Right lobe of liver (tissue), 6 donors: ENCODE measurements at places on chromosomes 6 and 20.

GRCh38 chr20:45100563-45101245 lies at the start of gene KCNS1:
KCNS1 (minus strand) TSS chr20:45101127; CDS start chr20:45099236, 1,891 bp downstream.
- no peak within 1 kb of the TSS for H3K27ac ChIP-seq
- no peak within 1 kb of the TSS for H3K4me3 ChIP-seq
- peaks cover 10% of the 10 kb centered on the region for H3K27me3 ChIP-seq
- H3K4me1 ChIP-seq, result no peaks in the 10 kb centered on the region
- no peak for DNase-seq

DNA sequence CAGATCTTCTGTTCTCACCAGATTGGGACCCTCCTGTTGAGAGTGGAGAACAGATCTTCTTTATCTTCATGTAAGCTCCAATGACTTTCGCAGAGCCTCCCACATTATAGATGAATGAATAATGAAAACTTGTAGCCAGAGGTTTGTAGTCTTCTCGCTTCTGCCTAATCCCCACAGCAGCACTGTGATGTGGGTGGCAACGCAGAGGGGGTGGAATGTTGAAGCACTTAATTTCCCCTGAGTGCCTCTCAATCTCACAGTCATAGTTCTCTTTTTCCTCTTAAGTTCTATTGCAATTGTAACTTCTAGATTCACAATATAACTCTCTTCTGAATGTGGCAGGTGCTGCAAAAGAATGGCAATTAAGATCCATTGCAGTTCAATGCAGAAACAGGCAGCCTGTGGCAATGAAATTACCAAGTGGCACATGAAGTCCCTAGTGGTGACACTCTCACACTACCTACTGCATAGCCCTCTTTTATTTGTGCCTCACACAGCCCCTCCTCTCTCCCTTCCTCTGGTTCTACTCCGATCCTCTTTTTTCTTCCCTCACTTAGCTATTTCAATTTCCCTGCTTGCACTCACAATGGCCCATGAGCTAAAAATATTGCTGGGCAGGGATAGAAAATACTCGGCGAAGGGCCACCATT lies 281.9 kb downstream of the UBE3D start:
- no peak for DNase-seq
- no peak overlapping the region for H3K4me3 ChIP-seq
- no peaks in the 10 kb centered on the region for H3K27me3 ChIP-seq
- H3K4me1 ChIP-seq, result no peaks in the 10 kb centered on the region
- no peaks in the 10 kb centered on the region for H3K36me3 ChIP-seq
- no peak overlapping the region for H3K27ac ChIP-seq

- H3K27ac ChIP-seq, result no peak overlapping the region
- no peaks in the 10 kb centered on the region for H3K36me3 ChIP-seq
- DNase-seq, result peak; percentile 52
- H3K4me1 ChIP-seq, result no peaks in the 10 kb centered on the region
- H3K27me3 ChIP-seq, result no peaks in the 10 kb centered on the region
Measured at GRCh38 chr6:1424306-1424927, 35.0 kb downstream of the FOXF2 start.

- no peak overlapping the region for H3K27ac ChIP-seq
- H3K36me3 ChIP-seq, result peaks cover 13% of the 10 kb centered on the region
- no peaks in the 10 kb centered on the region for H3K4me1 ChIP-seq
- DNase-seq, result no peak
Measured at GRCh38 chr20:63280929-63281545, 8.4 kb downstream of the ARFGAP1 start.

- peaks cover 11% of the 10 kb centered on the region for H3K4me1 ChIP-seq
- H3K4me3 ChIP-seq, result no peak overlapping the region
- DNase-seq, result no peak
- H3K27ac ChIP-seq, result peak overlapping the region; percentile 23
- no peaks in the 10 kb centered on the region for H3K27me3 ChIP-seq
Measured at GRCh38 chr6:6851059-6851948, 256.5 kb upstream of the RREB1 start.

DNA sequence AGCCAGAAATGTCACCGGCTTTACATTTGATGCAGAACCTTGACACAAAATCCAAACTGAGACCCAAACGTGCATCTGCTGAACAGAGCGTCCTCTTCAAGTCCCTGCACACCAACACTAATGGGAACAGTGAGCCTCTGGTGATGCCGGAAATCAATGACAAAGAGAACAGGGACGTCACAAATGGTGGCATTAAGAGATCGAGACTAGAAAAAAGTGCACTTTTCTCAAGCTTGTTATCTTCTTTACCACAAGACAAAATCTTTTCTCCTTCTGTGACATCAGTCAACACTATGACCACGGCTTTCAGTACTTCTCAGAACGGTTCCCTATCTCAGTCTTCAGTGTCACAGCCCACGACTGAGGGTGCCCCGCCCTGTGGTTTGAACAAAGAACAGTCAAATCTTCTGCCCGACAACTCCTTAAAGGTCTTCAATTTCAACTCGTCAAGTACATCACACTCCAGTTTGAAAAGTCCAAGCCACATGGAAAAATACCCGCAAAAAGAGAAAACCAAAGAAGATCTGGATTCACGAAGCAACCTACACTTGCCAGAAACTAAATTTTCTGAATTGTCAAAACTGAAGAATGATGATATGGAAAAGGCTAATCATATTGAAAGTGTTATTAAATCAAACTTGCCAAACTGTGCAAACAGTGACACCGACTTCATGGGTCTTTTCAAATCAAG lies 108.4 kb downstream of the RTN4IP1 start:
- DNase-seq, result no peak
- no peaks in the 10 kb centered on the region for H3K27me3 ChIP-seq
- H3K36me3 ChIP-seq, result no peaks in the 10 kb centered on the region
- H3K4me3 ChIP-seq, result no peak overlapping the region
- H3K27ac ChIP-seq, result peak overlapping the region; percentile 10
